ENCODE measurements at places on chromosomes 12 and 14.

DNA sequence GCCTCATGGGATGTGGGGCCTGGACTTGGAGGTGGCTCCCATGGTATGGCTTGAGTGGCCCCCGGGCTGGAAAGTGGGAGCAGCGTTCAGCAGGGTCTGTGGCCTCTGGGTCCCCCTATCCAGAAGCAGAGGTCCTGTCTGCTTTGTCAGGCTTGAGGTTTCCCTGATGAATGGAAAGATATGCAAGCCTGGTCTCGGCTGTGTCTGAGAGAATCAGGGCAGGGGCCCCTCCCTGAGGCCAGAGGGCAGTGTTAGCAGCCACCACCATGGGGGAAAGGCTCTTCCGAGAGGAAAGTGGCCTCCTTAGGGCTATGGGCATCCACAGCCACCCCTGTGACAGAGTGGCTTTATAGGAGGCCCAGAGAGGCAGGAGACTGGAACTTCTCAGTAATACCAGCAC is 128.2 kb downstream of the VRK1 start:
- ATAC-seq = no peak

- ATAC-seq = no peak
Observed at GRCh38 chr14:79265366-79265946, 945.8 kb downstream of the DIO2 start.

GRCh38 chr12:27213304-27213703 is 30.8 kb upstream of the STK38L start:
- ATAC-seq = no peak

GRCh38 chr14:23006188-23006534 is 3.8 kb downstream of the C14orf93 start:
- ATAC-seq = no peak

- no peak for ATAC-seq
Observed at GRCh38 chr12:26514364-26514763, 318.6 kb downstream of the ITPR2 start.

DNA sequence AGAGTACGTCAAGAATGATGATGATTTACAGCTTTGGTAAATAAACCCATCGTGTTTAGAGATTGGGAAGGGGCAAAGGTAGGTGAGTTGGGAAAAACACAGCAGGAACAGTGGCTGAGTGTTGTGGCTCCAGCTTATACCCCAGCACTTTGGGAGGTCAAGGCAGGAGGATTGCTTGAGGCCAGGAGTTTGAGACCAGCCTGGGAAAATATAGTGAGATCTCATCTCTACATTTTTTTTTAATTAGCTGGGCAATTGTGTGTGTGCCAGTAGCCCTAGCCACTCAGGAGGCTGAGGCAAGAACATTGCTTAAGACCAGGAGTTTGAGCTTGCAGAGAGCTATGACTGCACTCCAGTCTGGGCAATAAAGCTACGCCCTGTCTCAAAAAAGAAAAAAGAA is 77.1 kb downstream of the RASSF9 start:
- no peak for ATAC-seq

DNA sequence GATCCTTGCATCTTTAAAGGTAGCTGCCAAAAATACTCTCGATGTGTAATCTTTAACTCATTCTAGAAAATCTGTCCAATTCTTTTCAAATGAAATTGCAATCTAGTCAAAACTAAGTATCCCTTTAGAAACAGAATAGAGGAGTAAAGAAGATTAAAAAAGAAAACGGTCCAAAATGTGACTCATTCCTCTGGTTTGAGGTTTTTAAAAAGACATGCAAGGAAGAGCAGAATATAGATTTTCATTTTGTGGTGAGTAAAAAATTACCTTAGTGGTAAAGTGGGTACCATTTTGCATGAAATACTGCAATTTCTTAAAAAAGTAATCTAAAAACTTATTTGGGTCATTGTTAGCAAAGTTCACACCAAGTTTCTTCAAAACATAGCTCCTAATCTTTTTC is 108.4 kb downstream of the BRMS1L start:
- no peak for ATAC-seq

DNA sequence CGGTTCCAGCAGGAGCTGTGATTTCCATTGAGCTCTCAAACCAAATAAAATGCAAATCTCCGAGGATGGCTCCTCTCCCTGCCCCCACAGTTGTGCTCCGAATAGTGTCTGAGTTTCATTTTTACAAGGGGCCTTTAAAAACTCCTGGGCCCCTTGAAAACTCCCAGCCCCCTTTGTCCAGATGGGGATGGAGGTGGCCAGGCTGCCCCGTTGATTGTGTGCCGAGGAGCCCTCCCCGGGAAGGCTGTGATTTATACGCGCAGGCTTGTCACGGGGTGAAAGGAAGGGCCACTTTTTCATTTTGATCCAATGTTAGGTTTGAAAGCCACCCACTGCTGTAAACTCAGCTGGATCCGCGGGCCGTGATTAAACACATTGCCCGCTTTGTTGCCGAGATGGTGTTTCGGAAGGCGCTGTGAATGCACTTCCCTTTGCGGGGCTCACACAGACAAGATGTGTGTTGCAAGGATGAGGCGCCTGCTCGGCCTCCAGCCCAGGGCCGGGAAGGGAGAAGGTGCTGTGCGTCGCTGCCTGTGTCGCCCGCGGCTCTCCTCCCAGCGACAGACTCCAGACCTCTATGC is 98.8 kb downstream of the TMEM132C start:
- no peak for ATAC-seq

GRCh38 chr14:52926953-52927352 is 23.9 kb downstream of the FERMT2 start:
- ATAC-seq = no peak

DNA sequence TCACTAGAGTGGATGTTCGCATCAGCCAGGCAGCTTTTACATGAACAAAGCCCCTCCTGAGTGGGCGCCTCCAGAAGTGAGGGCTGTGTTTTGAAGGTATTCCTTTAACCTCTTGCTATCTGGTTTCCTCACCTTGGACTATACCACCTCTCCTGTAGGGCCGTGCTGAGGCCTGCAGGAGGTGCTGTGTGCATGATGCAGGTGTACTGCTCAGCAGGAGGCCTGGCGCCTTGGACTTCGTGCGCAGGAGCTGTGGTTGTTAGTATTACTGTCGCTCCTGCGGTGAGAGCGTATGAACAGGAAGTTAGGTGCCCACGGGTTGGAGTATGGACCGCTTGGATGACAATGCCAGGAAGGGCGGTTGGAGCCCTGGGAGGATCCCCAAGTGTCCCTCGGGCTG is 130.7 kb downstream of the TSPAN9 start:
- ATAC-seq = no peak

DNA sequence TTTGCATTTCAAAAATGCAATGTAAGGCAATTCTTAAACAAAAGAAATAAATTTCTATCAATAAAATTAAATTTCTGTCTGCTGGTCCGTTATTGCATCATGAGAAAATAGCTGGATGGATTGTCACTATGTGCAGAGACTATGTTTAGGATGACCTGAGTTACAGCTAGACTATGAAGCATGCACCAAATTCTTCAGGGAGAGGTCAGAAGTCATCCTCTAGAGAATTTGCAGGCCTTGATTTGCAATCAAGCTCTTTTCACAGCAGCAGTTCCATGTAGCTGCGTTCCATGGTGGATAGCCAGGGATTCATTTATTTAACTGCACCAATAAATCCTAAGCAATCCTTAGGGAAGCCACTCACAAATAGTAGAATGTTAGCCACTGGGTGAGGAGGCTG is 253.7 kb downstream of the MSRB3 start:
- no peak for ATAC-seq

- ATAC-seq = no peak
Observed at GRCh38 chr14:80150301-80150700, 61.0 kb downstream of the DIO2 start.

DNA sequence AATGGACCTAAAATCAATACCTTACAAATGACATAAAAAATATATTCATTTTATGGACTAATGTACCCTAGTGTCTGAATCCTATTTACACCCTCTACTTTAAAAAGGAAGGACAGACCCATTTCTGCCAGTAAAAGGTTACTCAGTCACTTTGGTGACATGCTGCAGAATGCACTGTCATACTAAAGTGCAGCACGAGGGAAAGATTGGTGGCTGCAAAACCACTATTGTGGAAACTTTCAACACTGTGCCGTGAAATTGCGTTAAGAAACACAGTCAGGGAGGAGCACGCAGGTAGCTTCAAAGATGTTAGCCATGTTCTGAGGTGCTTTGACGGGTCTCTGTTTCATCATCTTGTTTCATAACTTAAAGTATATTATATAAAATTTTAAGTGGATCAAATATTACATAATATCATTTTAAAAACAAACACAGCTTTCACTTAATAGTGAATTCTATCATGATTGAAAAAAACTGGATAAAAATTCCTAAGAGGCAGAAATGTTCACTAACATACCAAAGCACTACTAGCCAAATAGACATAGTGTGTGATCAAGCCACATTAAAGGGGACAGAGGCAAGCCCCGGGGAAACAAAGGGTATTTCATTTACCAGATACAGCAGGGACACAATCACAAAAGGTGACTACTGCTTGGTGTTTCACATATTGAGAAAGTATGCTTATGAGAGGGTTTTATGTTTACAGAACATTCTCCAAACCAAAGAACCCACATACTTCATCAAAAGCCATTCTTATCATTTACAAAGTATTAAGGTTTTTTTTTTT is 330.8 kb upstream of the SOX5 start:
- ATAC-seq = no peak

- ATAC-seq = no peak
Observed at GRCh38 chr14:34120185-34120977, 169.5 kb upstream of the EGLN3 start.

All from stimulated activated memory B cell treated with anti-CD40 and anti-IgM and Interleukin-4, amounts not matched to agents 10 μg/mL and 1 μg/mL and 100 μg/mL, for 72 hours (primary cell).